Skeletal muscle tissue (tissue), 5 donors: ENCODE measurements at places on chromosomes 1 and 21. TPM values are rescaled to one million over a fixed set of nuclear protein-coding genes. Genes with fewer than 3 reads are reported as not detected.

SPRR4 gene
- not detected for total RNA-seq

ADGRL4 gene
- 15.7 TPM for total RNA-seq

ANGPTL7 gene
- total RNA-seq: 5.2 TPM

WNT4 gene
- 3.1 TPM for total RNA-seq

FLG2 gene
- total RNA-seq: not detected

FAM72C gene
- total RNA-seq: not detected

DDR2 gene
- 40.2 TPM for total RNA-seq

PGLYRP3 gene
- not detected for total RNA-seq

TCHH gene
- not detected for total RNA-seq

USH2A gene
- 0.52 TPM for total RNA-seq

UTS2 gene
- not detected for total RNA-seq

DMBX1 gene
- not detected for total RNA-seq

PADI4 gene
- 1.0 TPM for total RNA-seq

CAMK2N1 gene
- 0.52 TPM for total RNA-seq

SLC35A3 gene
- total RNA-seq: 12.0 TPM

COL8A2 gene
- 11.0 TPM for total RNA-seq

LRRC40 gene
- 13.6 TPM for total RNA-seq

CHIA gene
- not detected for total RNA-seq

ST6GALNAC5 gene
- 2.1 TPM for total RNA-seq

SIM2 gene
- total RNA-seq: 3.1 TPM

PPIAL4G gene
- total RNA-seq: not detected

POU2F1 gene
- total RNA-seq: 11.5 TPM

PEAR1 gene
- 4.7 TPM for total RNA-seq

OR2T29 gene
- total RNA-seq: not detected

TSPEAR gene
- not detected for total RNA-seq
